NCI-H82 (cell line): ENCODE measurements at places on chromosomes 16 and 17.
A peak's percentile ranks its signal among the peaks of the same experiment; 100 is the strongest.

GRCh38 chr17:9811086-9811485 is 10.8 kb downstream of the GSG1L2 start:
- DNase-seq, result no peak

DNA sequence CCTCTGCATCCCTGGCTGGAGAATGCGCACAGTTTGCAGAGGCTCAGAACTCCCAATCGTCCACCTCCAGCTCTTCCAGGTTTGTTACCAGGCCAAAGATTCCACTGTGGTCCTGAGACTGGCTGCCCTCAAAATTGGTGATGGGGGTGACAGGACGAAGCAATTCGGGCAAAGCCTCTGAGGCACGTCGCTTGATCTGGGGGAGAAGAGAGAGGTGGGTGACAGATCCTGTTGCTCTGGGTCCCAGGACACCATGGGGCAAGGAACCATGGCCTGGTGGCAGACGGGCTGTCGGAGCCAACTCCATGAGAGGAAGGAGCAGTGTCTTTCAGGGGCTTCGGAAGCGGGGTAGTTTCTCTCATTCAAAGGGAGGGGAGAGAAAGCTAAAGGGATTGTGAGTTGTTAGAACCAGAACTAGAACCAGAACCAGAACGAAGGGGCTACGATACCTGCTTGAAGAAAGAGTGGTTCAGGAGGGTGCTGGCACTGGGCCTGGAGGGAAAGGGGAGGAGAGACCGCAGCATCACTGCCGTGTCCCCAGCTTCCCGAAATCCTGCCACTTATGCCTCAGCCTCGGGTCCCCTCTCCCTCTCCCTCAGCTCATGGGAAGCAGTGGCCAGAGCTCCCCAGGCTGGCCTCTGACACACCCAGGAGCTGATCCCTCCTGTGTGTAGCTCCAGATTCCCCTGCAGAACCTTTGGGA is 3.8 kb upstream of the LIMD2 start:
- DNase-seq, result no peak

GRCh38 chr17:49952209-49952911 is 16.6 kb upstream of the DLX4 start:
- DNase-seq, result peak; percentile 94

DNA sequence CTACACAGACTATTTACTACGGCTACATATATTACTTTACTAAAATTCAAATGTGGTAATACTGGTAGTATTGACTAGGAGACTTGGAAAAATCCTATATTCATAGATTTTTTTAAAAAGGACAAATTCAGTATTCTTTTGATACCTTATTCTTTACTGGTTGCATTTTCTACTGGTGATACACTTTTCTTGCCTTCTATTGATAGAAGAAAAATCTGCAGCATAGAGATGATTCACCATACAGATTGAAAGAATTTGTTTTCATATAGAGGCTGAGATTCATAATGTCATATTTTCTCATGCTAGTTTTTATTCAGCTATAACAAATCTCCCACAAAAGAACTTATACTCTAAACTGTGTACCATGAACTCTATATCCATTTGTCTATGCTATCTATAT is 195.4 kb upstream of the C17orf78 start:
- DNase-seq, result no peak

- DNase-seq, result peak; percentile 55
These were observed 118.4 kb upstream of the CDC42EP4 start for GRCh38 chr17:73430165-73430680.

DNA sequence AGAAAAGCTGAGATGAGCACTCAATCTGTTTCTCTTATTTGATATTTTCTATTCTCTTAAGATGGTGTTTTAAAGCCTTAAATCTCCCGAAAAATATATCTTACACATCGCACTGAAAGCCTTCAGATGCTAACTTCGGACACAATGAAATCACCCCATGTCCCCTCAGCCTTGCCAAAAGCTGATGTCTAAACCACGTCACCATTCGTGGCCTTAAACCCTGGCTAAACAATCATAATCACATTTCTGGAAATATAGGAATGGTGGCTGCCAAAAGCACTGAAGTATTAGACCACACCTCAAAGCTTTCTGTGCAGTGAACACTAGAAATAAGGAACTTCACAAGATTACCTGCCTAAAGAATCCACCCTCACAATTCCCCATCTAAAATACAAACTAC is 402.7 kb downstream of the SOX9 start:
- DNase-seq, result no peak

GRCh38 chr16:54694651-54695050 is 236.0 kb upstream of the IRX5 start:
- no peak for DNase-seq

DNA sequence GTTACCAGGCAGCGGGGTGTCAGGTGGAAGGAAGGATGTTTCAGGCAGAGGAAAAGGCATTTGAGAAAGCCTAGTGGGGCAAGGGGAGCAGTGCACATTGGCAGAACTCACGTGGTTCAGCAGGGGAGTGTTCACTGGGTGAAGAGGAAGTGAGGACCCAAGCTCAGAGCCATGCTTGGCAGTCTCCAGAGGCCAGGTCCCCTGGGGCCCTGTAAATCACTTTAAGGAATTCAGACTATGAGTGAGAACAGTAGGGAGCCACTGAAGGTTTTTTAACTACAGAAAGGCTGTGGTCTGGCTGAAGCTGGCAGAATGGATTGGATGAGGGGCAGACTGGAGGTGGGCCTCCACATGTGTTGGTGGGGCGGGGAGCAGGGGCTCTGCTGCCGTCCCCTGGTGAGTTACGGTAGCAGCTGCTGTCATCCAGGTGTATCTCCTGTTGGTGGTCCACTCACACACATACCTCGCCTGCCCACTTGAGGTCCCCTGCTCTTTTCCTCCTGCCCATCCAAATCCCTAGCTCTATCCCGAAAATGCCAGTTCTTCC is 5.1 kb downstream of the CLEC16A start:
- DNase-seq, result no peak

- no peak for DNase-seq
These were observed 93.8 kb downstream of the LITAF start for GRCh38 chr16:11492808-11493530.

- peak; percentile 3 for DNase-seq
These were observed 104.3 kb upstream of the NUDT7 start for GRCh38 chr16:77617996-77618395.

DNA sequence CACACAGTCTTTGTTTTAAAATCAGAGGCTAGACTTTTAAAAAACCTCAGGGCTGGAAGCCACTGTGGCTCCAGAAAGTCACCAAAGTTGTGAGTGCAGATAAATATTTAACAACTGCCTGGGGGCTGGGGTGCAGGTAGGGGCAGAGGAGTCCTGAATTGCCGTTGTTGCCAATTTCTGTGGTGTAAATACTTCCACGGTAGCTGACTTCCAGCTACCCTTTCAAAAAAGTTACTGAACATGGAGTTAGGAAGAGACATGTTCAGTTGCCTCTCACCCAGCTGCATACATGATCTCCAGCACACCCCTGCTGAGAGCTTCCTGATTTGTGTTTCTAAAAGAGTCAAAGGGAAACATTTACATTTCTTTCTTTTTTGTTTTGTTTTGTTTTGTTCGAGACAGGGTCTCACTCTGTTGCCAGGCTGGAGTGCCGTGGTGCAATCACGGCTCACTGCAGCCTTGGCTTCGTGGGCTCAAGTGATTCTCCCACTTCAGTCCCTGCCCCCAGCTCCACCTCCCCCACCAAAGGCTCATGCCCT is 58.7 kb downstream of the PLXDC1 start:
- no peak for DNase-seq

DNA sequence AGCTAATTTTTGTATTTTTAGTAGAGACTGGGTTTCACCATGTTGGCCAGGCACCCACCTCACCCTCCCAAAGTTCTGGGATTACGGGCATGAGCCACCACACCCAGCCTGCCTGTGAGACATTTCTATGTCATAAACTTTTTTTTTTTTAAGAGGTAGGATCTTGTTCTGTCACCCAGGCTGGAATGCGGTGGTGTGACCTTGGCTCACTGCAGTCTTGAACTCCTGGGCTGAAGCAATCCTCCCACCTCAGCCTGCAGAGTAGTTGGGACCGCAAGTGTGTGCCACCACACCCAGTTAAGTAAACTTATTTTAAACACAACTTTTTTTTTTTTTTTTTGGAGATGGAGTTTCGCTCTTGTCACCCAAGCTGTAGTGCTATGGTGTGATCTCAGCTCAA is 47.2 kb downstream of the SCNN1G start:
- no peak for DNase-seq

- DNase-seq, result no peak
These were observed 7.7 kb downstream of the MED9 start for GRCh38 chr17:17484451-17484899.

- DNase-seq, result no peak
These were observed 61.8 kb downstream of the SMG6 start for GRCh38 chr17:2241823-2242222.

GRCh38 chr16:1159973-1160772 is 7.3 kb downstream of the CACNA1H start:
- DNase-seq, result no peak

- no peak for DNase-seq
These were observed 41.7 kb downstream of the SEC14L1 start for GRCh38 chr17:77182205-77183172.

GRCh38 chr17:78341559-78342448 is 18.1 kb downstream of the SOCS3 start:
- DNase-seq, result peak; percentile 24

GRCh38 chr16:89103781-89104180 is 10.1 kb downstream of the ACSF3 start:
- DNase-seq, result no peak

GRCh38 chr16:87048038-87048729 is 269.0 kb downstream of the C16orf95 start:
- DNase-seq, result no peak

GRCh38 chr17:28700830-28701492 is 10.7 kb downstream of the PROCA1 start:
- no peak for DNase-seq

- DNase-seq, result no peak
These were observed 16.2 kb downstream of the ITGA3 start for GRCh38 chr17:50072130-50072529.

DNA sequence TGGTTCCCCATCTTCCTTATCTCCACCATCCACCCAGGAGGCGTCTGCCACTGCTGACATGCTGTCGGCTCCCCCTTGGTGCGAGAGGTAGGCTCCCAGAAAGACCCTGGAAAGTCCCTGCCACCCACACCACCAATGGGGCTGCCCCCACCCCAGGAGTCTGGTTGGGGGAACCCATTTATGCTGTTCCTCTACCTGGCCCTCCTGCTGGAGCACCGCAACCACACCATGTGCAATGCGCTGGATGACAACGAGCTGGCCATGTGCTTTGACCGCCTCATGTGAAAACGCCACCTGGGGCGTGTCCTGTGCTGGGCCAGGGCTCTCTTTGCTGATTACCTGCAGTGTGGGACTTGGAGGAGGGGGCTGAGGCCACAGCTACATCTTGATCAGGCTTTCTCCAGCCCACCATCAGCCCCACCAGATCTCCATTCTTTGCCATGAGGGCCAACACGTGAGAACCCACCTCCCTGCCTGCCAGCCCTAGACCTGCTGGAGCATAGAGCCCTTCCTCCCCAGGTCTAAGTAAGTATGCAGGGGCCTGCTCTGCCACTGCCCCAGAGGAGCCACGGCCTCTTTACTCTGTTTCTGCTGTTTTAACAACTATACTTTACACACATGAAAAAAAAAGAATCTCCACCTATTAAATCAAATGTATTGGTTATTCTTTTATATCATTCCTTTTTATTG is 7.9 kb upstream of the ALDH3A1 start:
- DNase-seq, result no peak

- DNase-seq, result peak; percentile 79
These were observed 889 bp upstream of the ZNF423 start for GRCh38 chr16:49856672-49857330.

GRCh38 chr17:40542558-40543411 is 22.5 kb downstream of the CCR7 start:
- no peak for DNase-seq

DNA sequence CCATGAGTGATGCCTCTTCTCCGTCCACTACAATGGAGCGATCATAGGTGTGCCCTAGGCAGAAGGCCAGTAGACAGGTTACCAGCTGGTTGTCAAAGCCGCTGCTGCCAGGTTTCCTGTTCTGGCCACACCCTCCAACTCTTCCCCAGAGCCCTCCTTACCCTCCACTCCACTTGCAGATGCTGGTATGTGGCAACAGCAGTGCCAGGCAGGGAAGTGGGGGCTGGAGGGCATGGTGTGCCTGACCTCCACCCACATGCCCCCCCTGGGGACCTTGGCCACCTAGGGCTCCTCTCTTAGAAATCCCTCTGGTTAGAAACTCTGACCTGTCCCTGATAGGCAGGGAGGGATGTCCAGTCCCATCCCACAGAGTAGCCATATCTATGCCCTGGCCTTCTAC is 1.5 kb downstream of the RRAD start:
- DNase-seq, result no peak

- no peak for DNase-seq
These were observed 5.1 kb downstream of the ERBB2 start for GRCh38 chr17:39704821-39705551.

DNA sequence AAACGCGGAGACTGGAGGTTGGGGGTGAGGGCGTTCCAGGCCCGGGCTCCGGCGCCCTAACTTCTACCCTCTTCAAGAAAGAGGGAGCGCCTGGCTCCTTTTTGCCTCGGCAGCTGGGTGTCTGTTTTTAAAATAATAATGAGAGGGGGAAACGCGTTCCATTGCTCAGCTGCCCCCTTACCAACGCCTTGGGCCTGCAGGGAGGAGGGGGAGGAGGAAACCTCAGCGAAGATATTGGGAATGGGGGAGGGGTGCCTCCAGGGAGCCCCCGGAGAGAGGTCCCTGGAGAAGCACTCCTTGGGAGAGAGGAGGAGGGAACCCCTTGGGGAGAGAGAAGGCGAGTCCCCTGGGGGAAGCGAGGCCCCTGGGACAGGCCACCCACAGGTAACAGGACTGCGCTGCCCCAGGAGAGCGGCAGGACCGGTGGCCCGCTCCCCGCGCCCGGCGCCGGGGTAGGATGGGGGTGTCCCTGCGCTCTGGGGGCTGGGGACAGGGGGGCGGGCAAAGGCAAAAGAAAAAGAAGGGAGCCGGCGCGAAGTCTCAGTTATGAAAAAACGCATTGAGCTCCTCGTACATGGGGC is 2.7 kb downstream of the NEUROD2 start:
- no peak for DNase-seq

- no peak for DNase-seq
These were observed 34.9 kb upstream of the NLRP1 start for GRCh38 chr17:5619088-5619740.

DNA sequence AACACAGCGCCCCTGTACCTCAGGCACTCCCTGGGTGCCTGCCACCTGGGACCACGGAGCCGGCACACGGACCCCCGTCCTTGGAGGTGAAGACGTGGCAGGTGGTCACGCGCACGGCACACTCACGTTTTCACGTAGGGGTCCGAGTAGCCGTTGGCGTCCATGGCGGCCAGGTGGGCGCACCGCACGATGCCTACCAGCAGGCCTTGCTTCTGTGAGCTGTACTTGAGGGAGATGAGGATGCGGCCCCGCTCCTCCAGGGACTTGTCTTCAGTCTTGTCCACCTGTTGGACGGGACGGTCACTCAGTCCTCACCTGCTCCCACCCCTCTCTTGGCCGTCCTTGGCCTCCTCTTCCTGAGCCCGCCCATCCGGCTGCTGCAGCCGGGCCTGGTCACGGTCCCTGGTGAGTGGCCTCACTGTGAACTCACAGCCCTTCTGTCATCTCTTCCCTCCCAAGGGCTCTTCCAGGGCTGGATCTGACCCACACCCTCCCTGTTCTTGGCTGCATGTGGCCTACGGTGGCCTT is 18.8 kb downstream of the SCGB1C2 start:
- no peak for DNase-seq
